ENCODE measurements at places on chromosomes 5 and 9. TPM values are rescaled to one million over a fixed set of nuclear protein-coding genes. Genes with fewer than 3 reads are reported as not detected.
A peak's percentile ranks its signal among the peaks of the same experiment; 100 is the strongest.

The SLCO6A1 gene
- total RNA-seq: not detected

DNA sequence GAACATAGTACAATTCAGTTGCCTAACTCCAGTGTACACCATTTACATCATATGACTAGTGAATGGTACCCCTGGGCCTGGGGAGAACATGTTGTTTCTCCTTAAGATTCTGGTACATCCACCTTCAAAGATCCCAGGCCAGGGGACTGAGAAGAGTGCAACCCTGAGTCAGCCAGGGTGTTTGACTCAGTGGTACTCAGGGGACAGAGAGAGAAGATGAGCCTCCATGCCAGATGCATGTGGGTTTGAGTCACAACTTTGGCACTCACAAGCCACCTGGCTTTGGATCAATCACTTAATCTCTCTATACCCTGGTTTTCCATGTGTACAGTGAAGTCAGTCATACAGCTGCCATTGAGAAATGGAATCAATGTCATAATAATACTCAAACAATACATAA is 53.7 kb downstream of the MAP1B start:
- no peaks in the 10 kb centered on the region for H3K27me3 ChIP-seq
- no peak for DNase-seq
- no peaks in the 10 kb centered on the region for H3K4me1 ChIP-seq
- H3K4me3 ChIP-seq: no peak overlapping the region
- no peaks in the 10 kb centered on the region for H3K36me3 ChIP-seq

The ISL1 gene
- not detected for total RNA-seq

DNA sequence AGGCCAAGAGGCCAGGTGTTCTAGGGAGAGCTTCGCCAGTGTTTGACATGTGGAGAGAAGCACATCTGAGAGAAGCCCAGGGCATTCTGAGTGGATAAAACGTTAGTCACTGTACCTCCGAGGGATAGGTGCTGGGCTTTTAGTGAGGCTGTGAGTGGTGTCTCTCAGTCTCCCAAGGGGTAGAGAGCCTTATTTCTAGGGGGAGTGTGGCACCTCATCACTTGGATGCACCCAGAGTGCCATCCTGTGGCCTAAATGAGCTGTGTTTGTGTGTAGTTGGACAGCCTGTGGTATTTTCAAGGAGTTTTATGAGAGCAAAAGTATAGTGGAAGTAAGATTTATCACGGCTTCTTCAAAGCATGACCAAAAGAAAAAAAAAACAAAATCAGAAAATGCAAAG is 1046.9 kb upstream of the WWC1 start:
- DNase-seq: no peak
- H3K36me3 ChIP-seq: no peaks in the 10 kb centered on the region
- 0 out of 2 replicates have a peak, but pooled peaks cover 4% of the 10 kb centered on the region for H3K27me3 ChIP-seq
- H3K4me3 ChIP-seq: no peak overlapping the region

The TTLL11 gene
- 2.3 TPM for total RNA-seq

DNA sequence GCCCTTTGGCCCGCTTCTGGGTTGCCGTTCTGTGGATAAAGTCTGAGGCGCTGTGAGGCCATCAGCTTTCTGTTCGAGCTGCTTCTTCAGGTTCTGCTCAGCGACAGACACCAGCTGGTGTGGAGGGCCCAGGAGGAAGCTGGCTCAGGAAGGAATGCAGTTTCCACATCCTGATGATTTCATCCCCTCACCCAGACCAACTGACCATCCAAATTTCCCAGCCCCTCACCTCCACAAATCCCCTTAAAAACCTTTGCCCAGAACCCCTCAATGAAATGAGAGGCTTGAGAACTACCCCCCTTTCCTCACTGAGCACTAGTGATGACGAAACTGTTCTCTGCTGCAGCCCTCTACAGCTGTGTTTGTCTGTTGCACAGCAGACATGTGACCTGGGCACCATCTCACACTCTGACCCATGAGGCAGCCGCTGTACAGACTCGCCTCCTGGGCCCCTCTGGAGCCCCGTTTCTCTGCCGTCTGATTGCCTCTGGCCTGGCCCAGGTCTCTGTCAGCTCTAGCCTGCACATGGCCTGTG is 45.4 kb downstream of the SPATA31C2 start:
- H3K27ac ChIP-seq: no peak overlapping the region
- H3K4me3 ChIP-seq: no peak overlapping the region
- 0 out of 2 replicates have a peak, but pooled peaks cover 8% of the 10 kb centered on the region for H3K4me1 ChIP-seq
- no peaks in the 10 kb centered on the region for H3K36me3 ChIP-seq
- no peak for DNase-seq

- H3K36me3 ChIP-seq: no peaks in the 10 kb centered on the region
- peak overlapping the region; percentile 11 for H3K27ac ChIP-seq
- H3K4me3 ChIP-seq: no peak overlapping the region
- DNase-seq: no peak
Observed at GRCh38 chr5:66840511-66841013, 244.4 kb downstream of the MAST4 start.

GRCh38 chr5:142425286-142426065 is 100.7 kb upstream of the SPRY4 start:
- H3K27me3 ChIP-seq: no peaks in the 10 kb centered on the region
- DNase-seq: no peak
- H3K4me3 ChIP-seq: no peak overlapping the region
- peaks cover 14% of the 10 kb centered on the region for H3K36me3 ChIP-seq
- no peak overlapping the region for H3K27ac ChIP-seq

The PCDHB6 gene
- not detected for total RNA-seq

- H3K4me1 ChIP-seq: peaks cover 11% of the 10 kb centered on the region
- H3K27ac ChIP-seq: no peak overlapping the region
- no peaks in the 10 kb centered on the region for H3K36me3 ChIP-seq
- DNase-seq: peak; percentile 8
- peak overlapping the region; percentile 57 for H3K4me3 ChIP-seq
Observed at GRCh38 chr9:13278368-13279246, 885 bp downstream of the MPDZ start.

The IL6ST gene
- 60.2 TPM for total RNA-seq

The KLHL3 gene
- total RNA-seq: 13.6 TPM

- no peaks in the 10 kb centered on the region for H3K36me3 ChIP-seq
- H3K27ac ChIP-seq: no peak overlapping the region
- DNase-seq: no peak
- H3K4me1 ChIP-seq: no peaks in the 10 kb centered on the region
- H3K27me3 ChIP-seq: no peaks in the 10 kb centered on the region
Observed at GRCh38 chr9:105233873-105234272, 10.6 kb upstream of the SLC44A1 start.

The SLC28A3 gene
- 0.08 TPM for total RNA-seq

- no peak for DNase-seq
- H3K36me3 ChIP-seq: peaks cover 26% of the 10 kb centered on the region
- no peaks in the 10 kb centered on the region for H3K27me3 ChIP-seq
Observed at GRCh38 chr5:36669015-36669651, 62.7 kb downstream of the SLC1A3 start.

GRCh38 chr9:95901506-95901905 is 26.0 kb downstream of the ERCC6L2 start:
- H3K27me3 ChIP-seq: no peaks in the 10 kb centered on the region
- no peaks in the 10 kb centered on the region for H3K4me1 ChIP-seq
- DNase-seq: no peak
- H3K27ac ChIP-seq: no peak overlapping the region
- no peak overlapping the region for H3K4me3 ChIP-seq

- H3K36me3 ChIP-seq: no peaks in the 10 kb centered on the region
- H3K27me3 ChIP-seq: no peaks in the 10 kb centered on the region
- H3K27ac ChIP-seq: no peak overlapping the region
- peak; percentile 2 for DNase-seq
Observed at GRCh38 chr5:107284822-107285525, 385.8 kb downstream of the EFNA5 start.

DNA sequence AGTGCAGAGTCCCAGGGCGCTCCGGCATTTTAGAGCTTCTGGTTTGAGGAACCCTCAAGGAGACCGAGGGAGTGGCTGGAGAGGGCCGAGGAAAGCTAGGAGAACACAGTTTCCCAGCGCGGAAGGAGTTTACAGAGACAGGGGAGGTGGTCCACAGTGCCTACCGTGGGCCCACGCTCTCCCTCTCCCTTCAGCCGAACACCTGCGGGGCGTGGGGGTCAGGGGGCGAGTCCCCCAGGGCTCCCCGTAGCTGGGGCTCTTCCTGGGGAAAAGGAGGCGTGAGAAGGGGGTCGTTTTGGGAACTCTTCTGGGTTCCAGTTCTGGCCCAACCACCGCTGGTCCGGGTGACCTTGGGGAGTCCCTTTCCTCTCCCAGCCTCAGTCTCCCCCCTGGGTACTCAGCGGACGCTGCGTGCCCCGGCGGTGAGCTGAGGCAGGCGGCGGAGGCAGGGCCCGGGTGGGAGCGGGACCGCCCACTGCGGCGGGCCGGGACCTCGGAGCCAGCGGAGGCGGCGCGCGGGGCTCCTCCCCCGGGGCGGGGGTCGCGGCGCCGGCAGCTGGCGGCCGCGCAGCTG is 368 bp upstream of the FRMPD1 start:
- H3K4me1 ChIP-seq: no peaks in the 10 kb centered on the region
- no peak for DNase-seq
- H3K4me3 ChIP-seq: no peak overlapping the region
- no peaks in the 10 kb centered on the region for H3K36me3 ChIP-seq
- H3K27ac ChIP-seq: no peak overlapping the region

DNA sequence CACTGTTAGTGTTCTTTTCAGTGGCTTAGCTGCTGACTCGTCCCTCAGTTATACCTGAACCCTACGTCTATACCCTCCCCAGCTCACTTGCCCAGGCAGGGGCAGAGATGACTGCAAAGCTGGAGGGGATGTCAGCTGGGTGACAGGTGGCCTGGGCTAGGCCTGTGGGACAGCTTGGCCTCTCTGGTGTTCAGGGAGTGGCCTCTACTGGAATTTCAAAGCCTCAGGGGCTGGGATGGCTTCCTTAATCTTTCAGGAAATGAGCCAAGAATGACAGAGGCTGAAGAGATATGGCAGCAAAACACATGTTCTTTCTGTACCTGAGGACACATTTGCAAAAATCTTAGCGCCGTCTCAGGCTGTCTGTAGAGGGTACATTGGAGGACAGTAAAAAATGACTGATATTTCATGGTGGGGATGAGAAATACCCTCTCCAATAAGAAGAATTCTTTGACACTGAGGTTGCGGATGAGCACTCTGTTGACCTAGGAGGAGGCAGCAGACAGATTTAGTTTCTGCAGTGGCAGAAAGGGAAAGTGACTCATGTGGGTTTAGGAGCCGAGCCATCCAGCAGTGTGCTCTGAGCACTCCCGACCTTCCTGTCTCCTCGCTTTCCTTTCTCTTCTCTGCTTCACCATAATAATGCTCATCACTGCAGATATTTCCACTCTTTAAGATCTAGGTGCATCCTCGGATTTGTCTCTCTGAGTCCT is 54.4 kb downstream of the ENTREP1 start:
- peak; percentile 60 for DNase-seq
- H3K4me1 ChIP-seq: peaks cover 32% of the 10 kb centered on the region
- H3K36me3 ChIP-seq: no peaks in the 10 kb centered on the region
- peak overlapping the region; percentile 35 for H3K4me3 ChIP-seq
- peak overlapping the region; percentile 44 for H3K27ac ChIP-seq

DNA sequence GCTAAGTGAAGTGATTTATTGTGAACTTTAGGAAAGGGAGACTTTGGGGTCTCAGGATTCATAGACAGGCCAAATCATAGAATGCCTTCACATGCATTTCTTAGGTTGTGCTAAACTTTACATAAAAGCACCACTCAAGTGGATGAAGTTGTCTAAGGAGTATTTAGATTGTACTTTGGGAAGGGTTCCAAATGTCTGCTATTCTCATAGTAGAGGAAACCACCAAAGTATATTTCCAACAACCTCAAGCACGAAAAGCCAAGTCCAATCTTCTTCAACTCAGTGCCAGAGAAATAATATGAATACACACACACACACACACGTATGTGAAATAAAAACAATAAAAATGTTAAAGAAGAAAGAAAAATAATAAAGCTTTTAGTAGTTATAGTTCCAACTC is 41.8 kb downstream of the ENC1 start:
- no peak for DNase-seq
- H3K4me3 ChIP-seq: no peak overlapping the region
- peaks cover 10% of the 10 kb centered on the region for H3K4me1 ChIP-seq
- H3K36me3 ChIP-seq: no peaks in the 10 kb centered on the region
- no peak overlapping the region for H3K27ac ChIP-seq
